HuH-7.5 (cell line): ENCODE measurements at places on chromosomes 11 and 22.

GRCh38 chr22:44033694-44034093 is 9.6 kb downstream of the PARVB start:
- no peak for DNase-seq

DNA sequence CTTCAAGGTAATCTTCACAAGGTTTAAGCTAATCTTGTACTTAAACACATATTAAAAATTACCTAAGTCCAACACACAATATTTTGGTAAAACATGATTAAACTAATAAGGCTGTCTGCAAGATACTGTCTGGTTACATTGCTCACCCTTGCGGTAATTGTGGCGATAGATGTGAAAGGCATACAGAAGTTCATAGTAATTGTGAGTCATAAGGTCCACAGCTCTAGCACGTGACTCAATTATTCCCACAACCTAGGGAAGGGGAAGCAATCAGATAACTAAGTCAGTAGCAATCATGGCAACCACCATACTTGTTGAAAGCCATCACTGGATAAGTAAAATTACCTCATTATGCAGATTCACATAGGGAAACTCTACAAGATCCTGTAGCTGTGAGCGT is 30.5 kb upstream of the FNBP4 start:
- DNase-seq, result no peak

- no peak for DNase-seq
These were observed 188.4 kb downstream of the ADAMTS15 start for GRCh38 chr11:130636722-130637464.

GRCh38 chr11:121534131-121535093 is 81.6 kb upstream of the SORL1-AS1 start:
- no peak for DNase-seq

DNA sequence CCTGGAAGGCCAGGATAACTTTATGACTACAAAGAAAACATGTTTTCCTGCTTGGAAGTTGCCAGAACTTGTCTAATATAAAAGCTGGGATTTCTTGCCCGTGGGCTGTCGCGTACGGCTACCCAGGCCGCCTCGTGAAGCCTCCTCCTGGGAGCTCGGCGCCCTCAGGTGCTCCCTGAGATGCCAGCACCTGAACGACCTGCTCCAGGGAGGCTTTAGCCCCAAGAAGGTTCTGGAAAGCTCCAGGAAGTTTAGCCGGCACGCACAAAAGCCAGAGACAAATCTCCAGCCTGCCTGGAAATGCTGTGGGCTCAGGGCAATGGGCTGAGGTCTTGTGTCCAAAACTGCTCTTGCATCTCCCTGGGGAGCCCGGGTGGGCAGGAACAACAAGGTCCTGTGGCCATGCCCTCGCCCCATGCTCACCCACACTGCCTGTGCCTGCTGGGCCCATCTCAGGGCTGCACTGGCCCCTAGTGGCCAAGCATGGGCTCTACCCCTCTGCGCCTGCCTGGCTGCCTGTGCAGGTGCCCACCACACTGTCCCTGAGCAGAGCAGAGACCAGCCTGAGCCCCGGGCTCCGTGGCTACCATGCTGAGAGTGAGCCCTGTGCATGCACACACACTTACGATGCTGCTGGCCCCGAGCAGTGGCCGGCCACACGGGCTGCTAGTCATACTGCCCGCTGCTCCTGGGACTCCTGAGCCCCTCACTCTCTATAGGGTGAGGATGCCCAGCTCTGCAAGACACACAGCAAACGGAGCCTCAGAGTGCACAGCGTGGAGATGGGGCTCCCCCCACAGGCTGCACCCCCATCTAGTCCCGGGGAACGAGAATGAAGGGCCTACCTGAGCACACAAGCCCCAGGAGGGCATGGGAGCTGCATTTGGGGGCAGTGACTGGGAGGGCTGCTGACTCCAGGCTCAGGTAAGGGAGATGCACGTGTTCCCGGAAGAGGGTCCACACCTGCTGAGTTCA is 4.9 kb upstream of the CELSR1 start:
- DNase-seq, result peak; percentile 91

GRCh38 chr11:131441051-131441810 is 70.8 kb downstream of the NTM start:
- no peak for DNase-seq
